Right lobe of liver (tissue), 6 donors: ENCODE measurements at places on chromosomes 5 and 9. TPM values are rescaled to one million over a fixed set of nuclear protein-coding genes. Genes with fewer than 3 reads are reported as not detected.

DNA sequence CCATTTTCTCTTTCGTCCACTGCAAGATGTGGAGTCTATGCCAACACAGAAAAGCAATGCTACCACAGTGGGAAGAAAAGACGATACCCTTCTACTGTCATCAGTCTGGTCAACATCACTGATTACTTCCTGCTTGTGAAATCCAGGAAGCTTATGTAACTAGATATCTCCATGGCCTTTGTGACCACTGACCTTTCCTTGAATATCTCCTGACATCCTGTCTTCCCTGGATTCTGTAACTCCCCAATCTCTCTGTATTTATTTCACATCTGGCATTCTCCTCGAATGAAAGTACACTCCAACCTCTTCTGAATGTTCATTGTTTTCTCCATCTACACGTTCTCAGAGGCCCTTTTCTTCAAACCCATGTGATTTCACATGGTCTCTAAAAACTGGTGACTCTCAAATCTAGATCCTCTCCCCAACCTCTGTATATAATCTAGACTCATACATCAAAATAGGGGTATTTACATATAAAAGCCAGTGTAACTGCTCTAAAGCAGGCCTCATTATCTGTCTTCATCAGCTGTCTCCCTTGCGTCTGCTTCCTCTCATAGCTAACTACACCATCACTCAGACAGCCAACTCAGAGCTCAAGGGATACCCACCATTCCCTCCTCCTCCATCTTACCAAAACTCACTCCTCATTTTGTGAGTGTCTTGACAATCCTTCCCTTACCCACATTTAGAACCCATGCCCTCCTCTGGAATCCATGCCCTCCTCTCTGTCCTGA, 156.8 kb downstream of the SEMA5A start:
- no peaks in the 10 kb centered on the region for H3K27me3 ChIP-seq
- no peaks in the 10 kb centered on the region for H3K36me3 ChIP-seq
- no peak overlapping the region for H3K27ac ChIP-seq
- no peak for DNase-seq
- no peak overlapping the region for H3K4me3 ChIP-seq

SLCO6A1 gene
- not detected for total RNA-seq

- no peak overlapping the region for H3K4me3 ChIP-seq
- no peaks in the 10 kb centered on the region for H3K27me3 ChIP-seq
- H3K36me3 ChIP-seq = no peaks in the 10 kb centered on the region
- no peak overlapping the region for H3K27ac ChIP-seq
Measured at GRCh38 chr9:99031319-99031718, 73.6 kb upstream of the TGFBR1 start.

PCDHB6 gene
- total RNA-seq = 0.06 TPM

DNA sequence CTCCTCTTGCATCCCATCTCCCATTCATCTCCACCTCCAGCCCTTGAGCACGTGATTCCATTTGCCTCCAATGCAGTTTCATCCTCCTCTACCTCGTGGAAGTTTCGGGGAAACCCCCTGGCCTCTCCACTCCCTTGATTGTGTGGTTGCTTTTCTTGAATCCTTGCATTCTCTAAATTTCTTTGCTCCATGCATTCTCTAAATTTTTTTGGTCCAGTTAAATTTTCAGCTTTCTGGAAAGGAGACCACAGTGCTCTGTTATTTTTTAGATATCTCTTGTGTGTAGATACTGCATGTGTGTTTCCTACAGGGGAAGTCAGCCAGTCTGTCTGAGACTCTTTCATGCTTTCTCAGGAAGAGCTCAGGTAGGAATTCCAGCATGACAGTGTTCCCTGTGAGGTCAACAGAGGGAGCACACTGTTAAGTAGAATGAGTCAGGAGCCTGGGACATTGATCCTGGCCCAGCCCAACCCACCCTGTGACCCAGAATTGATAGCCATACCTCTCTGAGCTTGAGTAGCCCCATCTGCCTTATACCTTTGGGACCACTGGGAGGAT, 52.8 kb downstream of the AMBP start:
- no peak overlapping the region for H3K27ac ChIP-seq
- no peaks in the 10 kb centered on the region for H3K36me3 ChIP-seq
- no peaks in the 10 kb centered on the region for H3K4me1 ChIP-seq
- H3K4me3 ChIP-seq = no peak overlapping the region
- H3K27me3 ChIP-seq = no peaks in the 10 kb centered on the region

DNA sequence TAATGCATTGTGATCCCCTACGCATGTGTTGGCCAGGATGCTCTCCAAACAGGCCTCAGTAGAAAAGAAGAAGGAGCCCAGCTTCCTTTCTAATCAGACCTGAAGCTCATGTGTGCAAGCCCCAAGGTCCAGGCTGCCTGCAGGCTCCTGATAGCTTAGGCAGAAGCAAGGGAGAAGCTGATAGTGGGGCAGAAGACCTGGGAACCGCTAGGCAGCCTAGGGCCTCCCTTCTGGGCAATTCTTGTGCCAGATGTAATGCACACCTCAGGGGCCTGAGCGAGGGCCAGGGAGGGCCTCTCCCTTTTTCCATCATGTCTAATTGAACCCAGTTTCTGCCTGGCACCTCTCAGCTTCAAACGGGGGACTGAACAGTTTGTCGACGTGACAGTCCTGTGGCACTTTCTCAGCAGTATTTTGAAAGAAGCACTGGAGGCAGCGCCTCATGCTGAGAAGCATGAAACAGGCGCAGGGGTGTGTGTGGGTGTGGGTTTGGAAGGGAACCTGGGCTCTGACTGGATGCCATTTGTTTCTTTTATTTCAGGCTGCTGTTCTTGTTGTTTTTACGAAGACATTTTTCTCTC, 212.8 kb downstream of the PIK3R1 start:
- DNase-seq = no peak
- H3K4me3 ChIP-seq = no peak overlapping the region
- H3K27ac ChIP-seq = no peak overlapping the region
- no peaks in the 10 kb centered on the region for H3K36me3 ChIP-seq
- H3K27me3 ChIP-seq = no peaks in the 10 kb centered on the region
- H3K4me1 ChIP-seq = no peaks in the 10 kb centered on the region

HEMGN gene
- total RNA-seq = not detected
